ENCODE measurements at places on chromosomes 16 and 17.
A peak's percentile ranks its signal among the peaks of the same experiment; 100 is the strongest.

DNA sequence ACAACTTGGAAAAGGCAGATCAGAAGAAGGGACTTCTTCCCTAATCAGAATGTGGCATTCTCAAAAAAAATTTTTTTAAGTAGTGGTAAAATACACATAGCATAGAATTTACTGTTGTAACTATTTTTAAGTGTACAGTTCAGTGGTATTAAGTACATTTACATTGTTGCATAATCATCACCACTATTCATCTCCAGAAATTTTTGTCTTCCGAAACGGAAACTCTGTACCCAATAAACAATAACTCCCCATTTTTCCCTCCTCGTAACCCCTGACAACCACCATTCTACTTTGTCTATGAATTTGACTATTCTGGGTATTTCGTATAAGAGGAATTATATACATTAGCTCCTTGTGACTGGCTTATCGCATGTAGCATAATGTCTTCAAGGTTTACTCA, 18.9 kb downstream of the METTL9 start:
- DNase-seq: no peak

- peak; percentile 93 for DNase-seq
Measured at GRCh38 chr16:89721546-89722391, 432 bp downstream of the ZNF276 start.

DNA sequence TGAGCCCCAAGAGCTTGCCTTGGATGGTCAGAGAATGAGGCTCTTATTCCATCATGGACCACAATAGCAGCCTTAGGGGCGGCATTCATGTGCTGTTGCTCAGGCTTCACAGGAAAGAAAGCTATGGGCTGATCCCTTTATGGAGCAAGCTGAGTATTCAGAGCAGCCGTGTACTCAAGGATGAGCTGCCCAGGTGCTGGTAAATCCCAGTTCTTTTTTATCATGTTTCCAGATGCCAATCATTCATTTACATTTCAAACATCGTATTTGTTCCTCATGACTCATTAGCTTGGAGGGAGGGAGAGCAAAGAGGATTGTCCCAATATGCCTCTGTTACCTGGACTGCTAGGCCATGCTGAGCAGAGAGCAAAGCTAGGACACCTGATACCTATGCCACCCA, 475.7 kb downstream of the SHISA9 start:
- DNase-seq: no peak

GRCh38 chr17:78970834-78971755, 8.6 kb downstream of the LGALS3BP start:
- DNase-seq: peak; percentile 83

DNA sequence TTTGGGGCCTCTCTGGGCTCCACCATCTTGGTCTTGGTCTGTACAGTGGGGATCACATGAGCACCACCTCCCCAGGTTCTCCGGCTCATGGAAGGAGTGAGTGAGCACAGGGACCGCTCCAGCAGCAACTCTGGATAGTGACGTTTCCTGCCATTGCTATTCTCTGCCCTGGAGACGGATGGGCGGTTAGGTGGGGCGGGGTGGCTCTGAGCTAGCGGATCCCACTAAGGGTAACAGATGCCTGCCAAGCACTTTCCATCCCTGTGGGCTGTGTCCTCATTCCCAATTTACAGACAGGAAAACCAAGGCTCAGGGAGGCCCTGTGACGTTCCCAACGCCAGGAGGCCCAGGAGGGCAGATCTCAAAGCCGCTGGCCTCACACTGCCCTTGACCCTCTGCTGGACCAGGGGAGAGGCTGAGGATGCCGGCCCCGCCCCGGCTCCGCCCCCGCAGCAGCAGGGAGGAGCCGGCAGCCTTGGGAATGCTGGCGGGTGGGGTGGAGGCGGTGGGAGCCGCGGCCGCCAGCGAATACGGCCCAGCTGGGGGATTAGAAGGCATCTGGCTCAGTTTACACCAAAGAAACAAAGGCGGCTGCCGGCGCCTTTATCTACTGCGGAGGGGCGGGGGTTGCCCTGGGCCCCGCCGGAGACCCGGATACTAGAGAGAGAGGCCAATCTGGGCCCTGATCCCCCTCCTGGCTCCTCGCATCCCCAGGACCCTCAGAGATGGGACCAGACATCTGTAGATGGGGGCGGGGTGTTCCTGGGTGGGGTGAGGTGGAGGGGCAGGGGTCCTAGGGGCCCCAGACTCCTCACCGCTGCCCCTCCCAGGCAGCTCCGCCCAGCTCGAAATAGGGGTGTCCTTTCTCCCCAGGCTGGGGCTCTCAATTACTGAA, 122.3 kb upstream of the CIBAR2 start:
- DNase-seq: no peak

- DNase-seq: no peak
Measured at GRCh38 chr16:47728205-47728604, 267.1 kb downstream of the PHKB start.

GRCh38 chr17:83069931-83070742, 9.3 kb upstream of the METRNL start:
- no peak for DNase-seq

GRCh38 chr16:79201436-79201835, 399.1 kb downstream of the MAF start:
- DNase-seq: no peak

- DNase-seq: no peak
Measured at GRCh38 chr17:31475378-31476162, 84.1 kb downstream of the RAB11FIP4 start.

- no peak for DNase-seq
Measured at GRCh38 chr17:75468291-75468754, 11.9 kb downstream of the TMEM94 start.

DNA sequence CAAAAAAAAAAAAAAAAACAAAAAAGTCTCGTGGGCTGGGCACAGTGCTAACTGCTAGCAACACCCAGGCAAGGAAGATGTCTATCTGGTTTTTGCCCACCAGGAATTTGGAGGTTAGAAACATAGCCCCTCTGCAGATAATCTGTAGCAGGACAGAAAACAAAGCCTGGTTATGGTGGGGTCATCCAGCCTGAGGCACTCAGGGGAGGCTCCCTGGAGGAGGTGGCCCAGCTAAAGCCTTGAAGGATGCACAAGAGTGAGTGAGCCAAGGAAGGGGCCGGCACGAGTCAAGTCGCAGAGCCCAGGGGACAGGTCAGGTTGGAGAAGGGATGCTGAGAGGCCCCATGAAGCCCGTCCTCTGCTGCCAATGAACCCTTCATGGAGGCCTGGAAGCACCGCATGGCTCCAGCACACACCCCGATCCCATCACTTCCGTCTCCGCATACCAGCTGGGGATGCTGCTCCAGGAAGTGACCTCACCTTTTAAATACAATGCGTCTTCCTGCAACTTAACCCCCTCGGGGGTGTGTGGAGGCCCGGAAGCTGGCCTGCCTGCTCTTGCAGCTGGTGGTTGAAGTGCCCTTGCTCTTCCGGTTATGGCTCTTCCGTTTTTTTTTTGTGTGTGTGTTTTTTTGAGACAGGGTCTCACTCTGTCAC, 86.5 kb downstream of the ENGASE start:
- no peak for DNase-seq

DNA sequence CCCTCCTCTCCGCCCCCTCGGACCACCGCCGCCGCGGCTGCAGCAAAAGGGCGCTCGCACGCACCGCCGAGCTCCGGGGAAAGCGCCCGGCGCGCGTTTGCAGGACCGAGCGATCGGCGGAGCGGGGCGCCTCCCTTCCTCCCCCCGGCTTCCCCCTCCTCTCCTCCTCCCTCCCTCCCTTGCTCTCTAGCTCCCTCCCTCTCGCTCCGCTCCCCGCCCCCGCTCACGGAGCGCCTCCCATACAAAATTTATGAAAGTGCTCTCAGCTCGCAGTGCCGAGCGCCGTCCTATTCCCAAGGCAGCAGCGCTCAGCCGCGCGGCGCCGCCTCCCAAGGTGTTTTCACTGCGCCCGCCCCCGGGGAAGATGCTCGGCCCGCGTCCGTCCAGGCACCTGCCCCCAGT, at the start of gene RTN4RL1:
TSS of gene RTN4RL1 (minus strand) at position 115 of the 402 bp plus-strand sequence. CDS start 469 bp downstream, outside the sequence.
- DNase-seq: peak; percentile 59

GRCh38 chr16:49886554-49887094, 30.7 kb upstream of the ZNF423 start:
- no peak for DNase-seq

- DNase-seq: no peak
Measured at GRCh38 chr17:56300144-56300543, 146.9 kb downstream of the ANKFN1 start.

DNA sequence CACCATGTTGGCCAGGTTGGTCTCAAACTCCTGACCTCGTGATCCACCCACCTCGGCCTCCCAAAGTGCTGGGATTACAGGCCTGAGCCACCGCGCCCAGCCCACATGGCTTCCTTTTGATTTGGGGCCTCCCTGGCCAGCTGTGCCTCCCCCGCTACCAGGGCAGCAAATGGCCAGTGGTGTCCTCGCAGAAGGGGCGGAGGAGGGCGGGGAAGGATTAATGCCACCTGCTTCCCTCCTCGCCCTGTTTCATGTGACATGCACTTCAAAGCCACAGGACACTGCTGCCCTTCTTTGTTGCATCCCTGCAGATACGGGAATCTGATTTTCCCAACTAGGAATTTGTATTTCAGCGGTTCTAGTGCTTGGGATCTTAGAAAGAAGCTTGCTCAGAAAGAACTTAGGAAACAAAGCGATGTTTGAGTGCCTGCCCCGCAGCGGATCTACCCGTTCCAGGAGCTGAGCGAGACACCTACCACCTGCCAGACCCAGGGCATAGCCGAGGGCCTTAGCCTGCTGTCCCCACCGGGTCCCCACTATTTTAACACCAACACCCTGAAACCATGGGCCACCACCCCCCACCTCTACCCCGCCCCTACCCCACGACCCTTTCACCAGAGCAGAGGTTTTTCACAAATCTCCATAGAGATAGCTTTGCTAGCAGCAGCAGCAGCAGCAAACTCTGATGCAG, 37.7 kb upstream of the CCDC182 start:
- DNase-seq: no peak

DNA sequence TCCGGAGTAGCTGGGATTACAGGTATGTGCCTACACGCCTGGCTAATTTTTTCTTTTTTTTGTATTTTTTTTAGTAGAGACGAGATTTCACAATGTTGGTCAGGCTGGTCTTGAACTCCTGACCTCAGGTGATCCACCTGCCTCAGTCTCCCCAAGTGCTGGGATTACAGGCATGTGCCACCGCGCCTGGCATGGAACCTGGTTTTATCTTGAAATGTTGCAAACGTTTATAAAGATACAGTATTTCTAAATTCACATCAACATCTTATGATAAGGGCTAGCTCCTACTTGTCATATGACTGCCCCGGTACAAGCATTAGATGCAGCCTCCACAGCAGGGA, 1.5 kb upstream of the IST1 start:
- no peak for DNase-seq

DNA sequence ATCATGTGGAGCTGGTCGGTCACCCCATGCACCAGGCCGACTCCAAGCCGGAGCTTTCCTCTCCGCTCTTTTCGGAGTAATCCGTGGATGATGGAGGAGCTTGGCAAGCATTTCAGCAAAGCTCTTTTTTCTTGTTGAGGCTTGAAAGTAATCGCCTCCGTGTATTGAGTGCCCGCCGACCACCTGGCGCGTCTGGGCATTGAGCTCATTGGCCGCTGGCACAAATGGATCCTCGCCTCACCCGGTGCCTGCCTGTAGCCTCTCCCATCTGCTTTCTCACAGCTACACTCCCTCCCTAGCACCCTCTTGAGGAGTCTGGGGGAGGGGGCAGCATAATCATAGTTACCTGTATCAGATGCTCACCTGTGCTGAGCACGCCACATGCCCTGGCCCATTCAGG, 148.9 kb downstream of the CMIP start:
- DNase-seq: no peak

GRCh38 chr17:50169121-50169764, 3.4 kb downstream of the SGCA start:
- DNase-seq: peak; percentile 64
